ENCODE measurements at places on chromosomes 11 and 22. TPM values are rescaled to one million over a fixed set of nuclear protein-coding genes. Genes with fewer than 3 reads are reported as not detected.

Gene MPEG1
- total RNA-seq, result not detected

DNA sequence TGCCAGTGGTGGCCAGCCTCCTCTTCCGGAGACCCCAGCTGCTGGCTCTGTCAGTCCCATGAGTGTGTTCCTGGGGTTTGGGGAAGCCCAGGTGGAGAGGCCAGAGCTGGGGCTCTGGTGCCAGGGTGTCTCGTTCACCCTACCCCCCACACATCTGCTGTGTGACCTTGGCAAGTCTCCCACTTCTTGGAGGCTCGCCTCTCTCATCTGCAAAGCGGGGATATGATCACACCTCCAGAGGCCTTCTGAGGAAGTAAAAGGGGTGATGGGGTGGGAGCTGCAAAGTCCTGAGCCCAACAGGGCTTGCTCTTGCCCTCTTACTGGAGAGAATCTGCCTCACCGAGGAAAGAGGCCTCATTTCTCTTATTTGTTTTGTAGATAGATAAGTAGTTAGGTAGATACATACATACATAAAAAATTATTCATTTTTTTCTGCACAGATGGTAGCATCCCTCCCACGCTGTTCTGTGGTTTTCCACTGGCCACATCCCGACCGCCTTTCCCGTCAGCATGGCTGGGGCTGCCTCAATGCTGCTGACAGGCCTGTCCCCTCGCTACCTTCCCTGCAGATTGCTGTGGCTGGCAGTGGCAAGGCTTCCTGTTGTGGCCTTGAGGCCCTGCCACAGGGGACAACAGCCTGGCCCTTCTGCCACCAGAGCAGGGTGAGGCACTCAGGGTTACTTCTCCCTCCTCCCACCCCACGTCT lies 23.9 kb downstream of the MYO7A start:
- DNase-seq, result no peak

Gene BDNF
- 12.7 TPM for total RNA-seq

Gene ZNF202
- 7.1 TPM for total RNA-seq

Gene SMTNL1
- not detected for total RNA-seq

GRCh38 chr11:109940816-109941215 lies 152.4 kb upstream of the ZC3H12C start:
- DNase-seq, result peak; percentile 34

GRCh38 chr11:128625326-128625725 lies 38.0 kb upstream of the ETS1 start:
- DNase-seq, result no peak

DNA sequence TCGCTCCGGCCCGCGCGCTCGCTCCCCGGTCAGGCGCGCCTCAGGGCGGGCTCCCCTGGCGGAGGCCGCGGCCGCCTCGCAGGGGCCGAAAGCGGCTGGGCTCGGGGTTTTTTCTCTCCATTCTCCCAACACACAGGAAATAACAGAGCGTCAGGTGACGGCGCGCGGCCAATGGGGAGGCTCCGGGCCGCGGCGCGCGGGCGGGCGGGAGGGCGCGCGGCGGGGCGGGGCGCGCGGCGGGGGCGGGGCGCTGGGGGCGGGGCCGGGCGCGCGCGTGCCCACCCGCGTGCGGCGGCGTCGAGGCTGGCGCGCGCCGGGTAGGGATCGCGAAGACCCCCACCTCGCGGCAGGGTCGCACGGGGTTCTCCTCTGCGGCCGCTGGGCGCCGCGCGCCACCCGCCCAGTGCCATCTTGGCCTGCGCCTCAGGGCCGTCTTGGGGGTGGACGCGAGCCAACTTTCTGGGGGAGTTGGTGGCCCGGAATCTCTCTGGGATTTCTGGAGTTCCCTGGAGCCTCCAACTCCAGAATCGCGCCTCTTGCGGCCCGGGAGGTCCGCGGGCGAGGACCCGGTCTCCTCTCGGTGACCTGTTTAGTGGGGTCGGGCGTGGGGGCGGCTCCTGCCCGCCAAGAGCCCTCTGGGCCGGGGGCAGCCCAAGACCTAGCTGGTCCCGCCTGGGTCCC lies at the start of gene TCF20:
TSS of gene TCF20 (minus strand) at position 144 of the 681 bp plus-strand sequence. CDS start 55,348 bp downstream, outside the sequence.
- peak; percentile 23 for DNase-seq

DNA sequence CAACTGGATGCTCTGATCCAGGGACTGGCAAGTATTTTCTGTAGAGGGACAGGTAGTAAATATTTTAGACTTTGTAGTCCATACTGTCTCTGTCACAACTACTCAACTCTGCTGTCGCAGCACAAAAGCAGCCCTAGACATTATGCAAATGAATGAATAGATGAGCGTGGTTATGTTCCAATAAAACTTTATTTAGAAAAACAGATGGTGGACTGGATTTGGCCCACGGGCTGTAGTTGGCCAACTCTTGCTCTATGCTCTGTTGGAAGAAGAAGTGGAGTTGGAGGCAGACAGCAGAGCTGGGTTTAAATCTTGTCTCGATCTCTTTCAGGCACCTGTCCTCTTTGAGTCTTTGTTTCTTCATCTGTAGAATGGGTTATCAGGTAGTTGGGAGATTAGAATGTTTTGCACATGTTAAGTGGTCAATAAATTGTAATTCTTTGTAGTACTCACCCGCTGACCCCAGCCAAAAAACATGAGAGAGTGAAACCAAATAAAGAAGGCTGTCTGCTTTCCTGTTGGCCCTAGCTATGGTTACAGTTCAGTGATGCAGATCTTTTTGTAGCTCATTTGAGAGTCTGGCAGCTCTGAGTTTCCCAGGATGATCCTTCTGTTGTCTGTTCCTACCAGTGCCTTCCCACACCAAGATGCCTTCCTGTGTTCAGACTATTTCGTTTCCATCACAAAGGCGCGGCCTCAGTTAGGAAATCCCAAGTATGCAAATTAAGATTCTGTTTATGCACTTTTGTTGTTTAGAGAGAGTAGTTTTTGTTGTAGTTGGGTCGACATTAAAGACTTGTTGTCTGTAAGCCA lies 198.1 kb upstream of the SEZ6L start:
- DNase-seq, result no peak

- DNase-seq, result no peak
Measured at GRCh38 chr11:122741613-122742300, 86.2 kb downstream of the UBASH3B start.

Gene KREMEN1
- 2.0 TPM for total RNA-seq

GRCh38 chr11:44979543-44980399 lies 29.1 kb upstream of the TP53I11 start:
- no peak for DNase-seq

- no peak for DNase-seq
Measured at GRCh38 chr22:42957544-42957943, 57.4 kb downstream of the PACSIN2 start.

Gene LMO2
- total RNA-seq, result 0.98 TPM

Gene INPP5J
- 0.33 TPM for total RNA-seq

- DNase-seq, result no peak
Measured at GRCh38 chr11:2553198-2553597, 108.4 kb downstream of the KCNQ1 start.

DNA sequence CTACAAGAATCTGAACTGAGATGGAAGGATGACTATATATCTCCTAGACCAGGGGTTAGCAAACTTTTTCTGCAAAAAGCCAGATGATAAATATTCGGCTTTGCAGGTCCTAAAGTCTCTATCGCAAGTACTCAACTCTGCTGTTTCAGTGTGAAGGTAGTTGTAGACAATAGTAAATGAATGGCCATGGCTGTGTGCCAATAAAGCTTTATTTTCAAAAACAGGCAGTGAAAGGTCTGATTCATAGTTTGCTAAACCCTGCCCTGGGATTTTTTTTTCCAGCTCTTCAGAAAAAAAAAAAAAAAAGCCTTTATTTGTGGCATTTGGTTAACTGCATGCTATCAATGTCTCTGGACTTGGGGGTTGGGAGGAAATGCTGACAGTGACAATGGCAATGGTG lies 37.5 kb downstream of the FAM227A start:
- DNase-seq, result no peak

- no peak for DNase-seq
Measured at GRCh38 chr11:9675691-9676090, 11.8 kb downstream of the SWAP70 start.

DNA sequence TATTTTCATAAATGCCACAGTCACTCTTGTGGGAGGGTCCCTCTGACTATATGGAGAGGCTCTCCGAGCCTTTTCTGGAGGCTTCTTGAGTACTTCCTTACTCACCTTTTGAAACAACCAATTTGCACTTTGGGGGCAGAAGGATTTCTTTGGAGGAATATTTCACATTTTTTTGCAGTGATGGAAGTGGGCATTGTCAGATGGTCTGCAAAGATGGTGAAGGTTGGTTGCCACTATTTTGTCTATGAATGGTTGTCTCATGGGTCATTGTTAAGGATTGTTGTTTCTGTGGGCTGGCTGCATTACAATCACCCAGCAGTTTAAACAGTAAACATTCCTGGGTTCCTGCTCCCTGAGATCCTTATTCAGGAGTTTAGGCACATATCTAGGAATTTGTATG lies 388.2 kb downstream of the TMEM135 start:
- peak; percentile 33 for DNase-seq

Gene TYR
- not detected for total RNA-seq

Gene OR4A16
- not detected for total RNA-seq

GRCh38 chr11:70410276-70411205 lies 12.2 kb downstream of the CTTN start:
- no peak for DNase-seq

Gene TMEM25
- 0.24 TPM for total RNA-seq

Gene OR52H1
- not detected for total RNA-seq

DNA sequence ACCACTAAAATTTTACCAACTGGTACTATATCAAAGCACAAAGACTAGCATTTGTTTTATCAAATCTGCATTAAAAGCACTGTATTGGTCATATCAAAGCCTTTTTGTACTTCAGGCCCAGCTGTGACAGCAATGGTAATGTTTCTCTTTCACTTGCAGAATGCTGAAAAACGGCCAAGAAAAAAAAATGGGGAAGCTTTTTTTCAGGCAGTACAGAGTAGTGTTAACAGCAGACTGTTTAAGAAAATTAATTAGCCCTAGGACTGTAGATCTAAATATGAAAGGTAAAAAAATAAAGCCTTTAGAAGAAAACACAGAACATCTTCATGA lies 33.3 kb downstream of the DENND5A start:
- DNase-seq, result no peak

DNA sequence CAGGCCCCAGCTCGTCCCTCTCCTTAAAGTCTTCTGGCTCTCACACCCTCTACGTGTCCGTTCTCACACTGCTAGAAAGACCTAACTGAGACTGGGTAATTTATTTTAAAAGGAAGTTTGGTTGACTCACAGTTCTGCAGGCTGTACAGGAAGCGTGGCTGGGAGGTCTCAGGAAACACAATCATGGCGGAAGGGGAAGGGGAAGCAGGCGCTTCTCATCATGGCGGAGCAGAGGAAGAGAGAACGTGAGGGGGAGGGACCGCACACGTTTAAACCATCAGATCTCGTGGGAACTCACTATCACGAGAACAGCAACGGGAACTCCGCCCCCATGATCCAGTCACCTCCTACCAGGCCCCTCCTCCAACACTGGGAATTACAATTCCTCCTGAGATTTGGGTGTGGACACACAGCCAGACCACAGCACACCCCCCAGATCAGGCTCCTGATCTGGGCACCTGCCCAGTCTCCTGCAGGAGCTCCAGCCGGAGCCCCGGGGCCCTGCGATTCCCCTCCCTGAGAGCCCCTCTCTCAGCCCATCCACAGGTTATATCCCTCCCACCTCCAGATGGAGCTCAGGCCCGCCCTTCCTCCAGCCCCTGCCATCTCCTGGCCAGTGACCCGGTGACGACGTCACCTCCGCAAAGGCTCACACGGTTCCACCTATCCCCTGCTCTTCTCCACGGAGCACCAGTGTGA lies 170.2 kb downstream of the BRD1 start:
- peak; percentile 1 for DNase-seq

DNA sequence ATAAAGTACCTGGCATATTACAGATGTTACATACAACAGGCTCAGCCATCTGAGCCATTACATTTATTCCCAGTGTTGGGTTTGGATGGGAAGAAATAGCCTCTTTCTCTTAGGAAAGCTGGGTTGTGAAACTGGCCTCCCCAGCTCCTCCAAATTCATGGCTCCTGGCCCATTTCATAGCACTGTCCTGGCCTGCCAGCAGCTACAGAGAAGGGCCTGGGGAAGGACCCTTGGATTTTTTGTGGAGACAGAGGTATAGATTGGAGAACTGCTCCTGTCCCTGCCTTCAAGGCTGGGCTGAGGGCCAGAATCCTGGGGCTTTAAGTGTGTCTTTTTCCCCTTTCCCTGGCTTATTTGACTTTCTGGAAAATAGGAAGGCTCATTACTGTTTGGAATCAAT lies 18.0 kb downstream of the PKNOX2 start:
- no peak for DNase-seq

Gene SLC37A2
- total RNA-seq, result 1.4 TPM

Gene IFT27
- 12.5 TPM for total RNA-seq

DNA sequence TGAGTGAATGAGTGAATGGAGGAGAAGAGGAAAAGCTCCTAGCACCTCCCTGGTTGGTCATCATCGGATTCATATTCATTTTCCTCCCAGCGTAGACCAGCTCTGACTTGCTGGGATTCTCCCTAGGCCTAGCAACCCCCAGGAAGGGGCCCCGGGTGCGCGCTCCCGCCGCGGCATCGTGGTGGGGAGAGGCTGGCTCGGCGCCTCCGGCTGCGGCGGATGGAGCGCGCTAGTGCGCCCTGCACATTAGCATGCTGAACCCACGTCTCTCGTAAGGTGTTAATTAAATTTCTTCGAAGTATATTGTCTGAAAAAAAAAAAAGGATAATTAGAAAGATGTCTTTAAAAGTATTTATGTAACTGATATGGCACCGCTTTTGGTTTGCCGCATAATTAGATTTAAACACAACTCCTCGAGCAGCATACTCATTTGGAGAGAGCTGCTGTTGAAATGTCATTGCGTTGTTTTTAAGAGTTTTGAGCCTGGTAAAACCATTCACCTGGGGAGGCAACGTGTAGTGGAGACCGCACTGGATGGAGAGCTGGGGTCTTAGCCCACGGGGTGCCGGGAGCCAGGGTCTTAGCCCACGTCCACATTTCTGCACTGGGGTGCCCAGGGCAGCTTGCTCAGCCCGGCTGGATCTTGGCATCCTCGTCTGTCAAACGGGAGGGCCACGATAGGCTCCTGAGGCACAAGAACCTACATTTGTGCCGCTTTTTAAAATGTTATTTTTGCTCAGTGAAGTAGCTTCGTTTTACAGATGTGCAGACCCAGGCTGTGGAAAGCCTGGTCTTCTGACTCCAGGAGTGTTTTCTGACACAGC lies 21.8 kb downstream of the MPPED1 start:
- no peak for DNase-seq

- peak; percentile 3 for DNase-seq
Measured at GRCh38 chr11:24238771-24239645, 257.8 kb upstream of the LUZP2 start.

- no peak for DNase-seq
Measured at GRCh38 chr11:14189874-14190273, 169.1 kb downstream of the RRAS2 start.

GRCh38 chr11:19276859-19277808 lies 36.4 kb upstream of the E2F8 start:
- DNase-seq, result peak; percentile 75

GRCh38 chr11:116109228-116109627 lies 605.0 kb upstream of the CADM1 start:
- DNase-seq, result peak; percentile 37

Gene HPX
- 0.14 TPM for total RNA-seq

Gene C1QTNF5
- not detected for total RNA-seq

- no peak for DNase-seq
Measured at GRCh38 chr11:35735903-35736302, 73.3 kb downstream of the TRIM44 start.

Measured in A172 (cell line).